HT-29 (cell line): ENCODE measurements at places on chromosomes 2 and 18.

GRCh38 chr2:168120310-168120709 is 127.1 kb downstream of the STK39 start:
- no peak for DNase-seq

DNA sequence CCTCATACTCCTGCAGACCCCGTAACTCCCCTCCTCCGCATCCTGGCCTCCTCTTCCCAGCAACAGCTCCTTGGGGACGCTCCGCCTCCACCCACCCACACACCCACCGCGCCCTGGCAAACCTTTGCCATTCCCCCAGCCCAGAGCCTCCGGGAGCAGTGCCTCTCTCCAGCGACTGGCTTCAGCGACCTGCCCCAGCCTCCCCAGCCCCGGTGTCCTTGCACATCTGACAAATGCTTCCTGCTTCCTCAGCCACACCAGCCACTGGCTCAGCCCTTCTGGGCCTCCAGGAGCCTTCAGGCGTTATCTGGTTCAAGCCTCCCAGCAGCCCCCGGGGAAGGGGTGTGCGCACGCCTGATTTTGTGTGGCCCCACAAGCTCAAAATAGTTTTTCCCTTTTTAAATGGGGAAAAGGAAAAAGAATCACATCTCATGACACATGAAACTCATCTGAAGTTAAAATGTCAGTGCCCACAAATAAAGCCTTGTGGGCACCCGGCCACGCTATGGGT is 14.2 kb downstream of the ESPNL start:
- DNase-seq: no peak

DNA sequence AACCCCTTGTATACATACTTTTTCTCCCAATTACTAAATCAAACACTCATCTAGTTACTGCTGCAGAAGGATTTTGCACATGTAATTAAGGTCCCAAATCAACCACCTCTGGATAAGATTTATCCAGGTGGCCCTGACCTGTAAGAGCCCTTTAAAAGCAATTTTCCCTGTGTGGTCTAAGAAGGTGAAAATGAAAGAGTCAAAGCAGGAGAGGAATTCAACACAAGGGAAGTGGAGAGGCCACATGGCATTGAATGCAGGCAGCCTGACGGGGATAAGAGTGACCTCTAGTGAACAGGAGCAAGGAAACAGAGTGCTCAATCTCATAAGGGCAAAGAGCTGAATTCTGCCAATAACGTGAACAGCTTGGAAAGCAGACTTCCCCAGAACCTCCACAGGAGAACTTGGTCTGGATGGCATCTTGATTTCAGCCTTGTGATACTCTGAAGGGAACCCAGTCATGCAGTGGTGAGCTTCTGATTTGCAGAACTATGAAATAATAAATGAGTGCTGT is 27.2 kb downstream of the PPP3R1 start:
- peak; percentile 53 for DNase-seq

- DNase-seq: no peak
Measured at GRCh38 chr2:98734823-98735260, 3.9 kb upstream of the MGAT4A start.

DNA sequence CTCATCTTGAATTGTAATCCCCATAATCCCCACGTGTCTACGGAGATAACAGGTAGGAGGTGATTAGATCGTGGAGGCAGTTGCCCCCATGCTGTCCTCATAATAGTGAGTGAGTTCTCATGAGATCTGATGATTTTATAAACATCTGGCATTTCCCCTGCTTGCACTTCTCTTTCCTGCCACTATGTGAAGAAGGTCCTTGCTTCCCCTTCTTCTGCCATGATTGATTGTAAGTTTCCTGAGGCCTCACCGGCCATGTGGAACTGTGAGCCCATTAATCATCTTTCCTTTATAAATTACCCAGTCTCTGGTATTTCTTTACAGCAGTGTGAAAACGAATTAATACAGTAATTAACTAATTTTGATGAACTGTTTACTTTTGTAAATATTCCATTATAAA is 582.5 kb downstream of the TSN start:
- DNase-seq: no peak

DNA sequence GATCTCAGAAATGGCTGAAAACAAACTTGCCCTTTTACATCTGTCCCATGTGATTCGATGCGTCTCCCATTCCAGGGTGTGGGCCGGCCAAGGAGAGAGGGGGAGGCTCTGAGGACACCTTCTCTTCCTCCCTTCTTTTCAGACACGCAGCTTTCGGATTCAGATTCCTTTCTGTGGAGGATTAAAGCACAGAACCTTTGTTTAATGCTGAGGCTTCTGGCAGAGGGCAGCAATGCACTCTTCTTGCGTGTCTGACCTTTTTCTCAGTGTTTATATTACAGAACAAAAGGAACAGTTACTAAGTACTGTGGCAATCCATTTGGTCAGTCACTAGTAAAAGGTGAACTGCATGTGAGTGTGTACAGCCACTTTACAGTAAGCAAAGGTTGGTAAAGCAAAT is 268.9 kb upstream of the CCDC68 start:
- DNase-seq: peak; percentile 11

DNA sequence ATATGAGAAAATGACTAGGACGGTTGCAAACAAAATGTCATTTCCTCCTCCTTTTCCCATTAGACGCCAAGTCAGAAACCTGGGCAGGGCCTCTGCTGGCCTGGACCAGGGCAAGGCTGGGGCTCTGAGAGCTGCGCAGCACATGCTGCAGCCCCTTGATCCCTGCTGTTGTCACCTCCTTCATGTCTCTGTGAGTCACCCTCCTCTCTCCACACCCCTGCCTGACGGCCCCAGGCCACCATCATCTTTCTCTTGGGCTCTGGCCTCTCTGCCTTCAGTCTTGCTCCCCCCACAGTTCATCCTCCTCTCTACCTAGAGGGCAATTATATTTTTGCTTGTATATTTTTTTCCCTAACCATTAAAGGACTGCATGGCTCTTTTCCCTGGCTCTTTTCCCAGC is 10.0 kb downstream of the FLACC1 start:
- DNase-seq: no peak

GRCh38 chr2:158381205-158381604 is 75.3 kb downstream of the CCDC148 start:
- no peak for DNase-seq

GRCh38 chr2:85503851-85504777 is 34.9 kb upstream of the MAT2A start:
- no peak for DNase-seq

DNA sequence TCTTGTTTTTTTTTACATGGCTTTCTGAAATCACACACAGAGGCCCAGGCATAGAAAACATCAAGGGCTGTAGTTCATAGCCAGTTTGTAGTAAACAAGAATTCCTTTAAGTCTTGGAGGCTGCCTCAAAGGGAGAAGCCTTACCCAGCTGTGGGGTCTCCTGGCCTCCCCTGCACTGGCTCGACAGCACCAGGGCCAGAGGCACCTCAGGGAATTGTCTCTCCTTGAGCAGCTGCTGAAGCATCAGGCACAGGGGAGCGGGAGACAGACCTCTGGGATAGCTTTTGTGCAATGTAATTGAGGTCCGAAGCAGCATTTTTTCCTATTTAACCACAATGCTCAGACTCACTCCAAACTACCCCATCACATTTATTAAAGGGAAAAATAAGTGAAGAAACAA is 209.1 kb downstream of the HRH4 start:
- DNase-seq: no peak

DNA sequence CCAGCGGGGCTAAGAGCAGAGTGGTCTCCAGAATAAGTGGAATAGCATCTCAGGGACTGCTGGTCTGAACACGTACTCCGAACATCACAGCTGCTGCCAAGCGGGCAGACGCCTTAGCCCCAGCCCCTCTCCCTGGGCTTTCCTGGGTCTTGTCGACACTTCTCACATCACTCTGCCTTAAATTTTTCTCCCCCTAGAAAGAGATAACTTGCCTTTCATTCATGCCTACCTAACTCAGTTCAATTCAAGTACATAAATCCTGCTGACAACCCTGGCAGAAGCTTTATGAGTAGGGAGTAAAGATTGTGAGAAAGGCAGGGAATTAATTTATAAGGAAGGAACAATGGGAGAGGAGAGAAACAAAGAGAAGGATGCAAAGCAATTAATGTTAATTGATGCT is 202.9 kb upstream of the TNP1 start:
- DNase-seq: no peak

- DNase-seq: no peak
Measured at GRCh38 chr2:133262893-133263292, 305.4 kb downstream of the NCKAP5 start.

DNA sequence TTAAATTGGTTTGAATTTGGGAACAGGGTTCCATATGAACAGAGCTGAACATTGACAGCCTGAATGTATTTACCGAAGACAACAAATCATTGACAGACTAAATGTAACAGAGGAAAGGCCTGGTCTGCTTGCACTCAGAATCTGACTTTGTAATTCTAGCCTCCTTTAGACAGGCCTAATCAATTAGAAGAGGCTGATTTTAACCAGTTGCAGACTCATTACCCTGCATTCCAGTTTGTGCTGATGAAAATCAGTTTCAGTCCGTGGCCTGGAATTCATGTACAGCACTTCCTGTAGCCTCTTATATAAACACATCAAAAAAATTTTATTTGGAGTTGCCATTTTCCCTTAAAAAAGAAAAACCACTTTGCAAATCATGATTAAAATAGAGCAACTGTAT is 93.1 kb upstream of the ZFP36L2 start:
- DNase-seq: no peak
